Activated naive CD8-positive, alpha-beta T cell treated with anti-CD3 and anti-CD28 coated beads, Interleukin-2, amount 10 ng/mL, durations not matched to agents 7 days and 5 days (primary cell): ENCODE measurements at places on chromosomes 6 and 20.

DNA sequence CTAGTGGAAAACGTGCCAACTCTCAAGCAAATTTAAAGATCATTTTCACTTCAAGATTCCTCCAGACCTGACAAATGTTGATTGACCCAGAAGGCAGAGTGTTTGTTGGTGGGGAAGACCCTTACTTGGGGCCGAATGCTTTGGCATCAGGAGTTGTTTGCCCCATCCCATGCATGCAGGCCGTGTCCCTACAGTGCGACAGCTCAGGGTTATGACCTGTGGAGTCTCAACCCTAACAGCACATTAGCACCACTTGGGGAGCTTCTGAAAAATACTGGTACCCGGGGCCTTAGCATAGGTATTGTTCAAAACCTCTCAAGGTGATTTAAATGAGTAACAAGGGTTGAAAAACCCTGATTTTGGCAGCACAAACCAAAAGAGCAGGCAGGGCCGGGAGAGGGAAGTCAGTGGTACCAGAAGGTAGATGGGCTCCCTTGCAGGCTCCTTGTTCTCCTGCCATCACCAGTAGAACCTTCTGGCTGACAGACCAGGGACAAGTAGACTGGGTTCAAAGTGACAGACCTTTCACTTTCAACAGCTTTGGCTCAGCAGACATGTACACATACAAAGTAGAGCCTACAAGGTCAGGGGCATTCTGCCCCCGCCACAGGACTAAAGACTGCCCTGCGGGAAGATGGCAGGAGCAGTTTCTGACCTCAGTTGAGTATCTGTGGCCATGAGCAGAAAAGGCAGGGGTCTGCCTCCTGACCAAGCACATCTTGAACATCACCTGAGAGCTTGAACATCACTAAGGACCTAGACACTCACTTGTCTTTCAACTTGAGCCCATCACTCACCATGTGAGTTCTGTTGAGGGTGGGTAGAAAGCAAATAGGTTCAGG lies 39.6 kb downstream of the PLCG1 start:
- no peak for DNase-seq

DNA sequence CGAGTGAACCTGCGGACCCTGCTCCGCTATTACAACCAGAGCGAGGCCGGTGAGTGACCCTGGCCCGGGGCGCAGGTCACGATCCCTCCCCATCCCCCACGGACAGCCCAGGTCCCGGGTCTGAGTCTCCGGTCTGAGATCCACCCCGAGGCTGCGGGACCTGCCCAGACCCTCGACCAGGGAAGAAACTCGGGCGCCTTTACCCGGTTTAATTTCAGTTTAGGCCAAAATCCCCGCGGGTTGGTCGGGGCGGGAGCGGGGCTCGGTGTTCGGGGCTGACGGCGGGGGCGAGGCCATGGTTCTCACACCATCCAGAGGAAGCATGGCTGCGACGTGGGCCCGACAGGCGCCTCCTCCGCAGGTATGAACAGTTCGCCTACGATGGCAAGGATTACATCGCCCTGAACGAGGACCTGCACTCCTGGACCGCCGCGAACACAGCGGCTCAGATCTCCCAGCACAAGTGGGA lies 46.9 kb upstream of the TRIM26 start:
- DNase-seq = peak; percentile 48

DNA sequence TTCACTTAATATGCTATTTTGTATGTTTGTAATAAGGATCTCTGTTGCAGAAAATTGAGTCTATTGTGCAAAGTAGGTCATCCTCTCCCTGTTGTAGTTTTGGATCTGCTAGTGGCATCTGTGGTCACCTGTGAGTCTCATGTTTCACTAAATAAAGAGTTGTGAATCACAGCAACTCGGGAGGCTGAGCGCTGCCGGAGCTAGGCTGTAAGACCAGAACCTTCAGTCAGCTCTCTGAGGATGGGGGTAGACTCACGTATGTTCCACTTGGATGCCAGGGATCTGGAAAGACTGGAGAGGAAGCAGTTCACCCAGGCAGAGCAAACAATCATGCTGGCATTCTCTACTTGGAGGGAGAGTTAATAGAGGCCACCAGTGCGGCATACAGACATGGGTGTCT lies 187.3 kb upstream of the FOXA2 start:
- DNase-seq = no peak

DNA sequence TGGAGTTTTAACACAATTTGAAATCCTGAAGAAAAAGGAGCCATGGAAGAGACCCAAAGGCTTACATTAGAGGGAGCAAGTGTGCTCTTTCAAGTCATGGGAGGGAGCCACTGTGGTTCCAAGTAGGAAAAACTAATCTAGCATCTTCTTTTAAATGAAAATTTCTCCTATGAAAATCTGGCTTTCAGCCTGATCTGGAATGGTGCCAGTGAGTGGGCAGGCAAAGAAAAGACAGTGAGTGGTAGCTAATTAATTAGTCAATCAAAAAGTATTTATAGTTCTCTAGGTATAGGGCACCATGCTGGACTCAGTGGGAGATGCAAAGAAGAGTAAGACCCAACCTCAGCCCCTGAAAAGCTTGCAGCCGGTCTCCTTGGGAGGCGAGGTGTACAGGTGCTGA lies 21.9 kb downstream of the CAP2 start:
- no peak for DNase-seq

DNA sequence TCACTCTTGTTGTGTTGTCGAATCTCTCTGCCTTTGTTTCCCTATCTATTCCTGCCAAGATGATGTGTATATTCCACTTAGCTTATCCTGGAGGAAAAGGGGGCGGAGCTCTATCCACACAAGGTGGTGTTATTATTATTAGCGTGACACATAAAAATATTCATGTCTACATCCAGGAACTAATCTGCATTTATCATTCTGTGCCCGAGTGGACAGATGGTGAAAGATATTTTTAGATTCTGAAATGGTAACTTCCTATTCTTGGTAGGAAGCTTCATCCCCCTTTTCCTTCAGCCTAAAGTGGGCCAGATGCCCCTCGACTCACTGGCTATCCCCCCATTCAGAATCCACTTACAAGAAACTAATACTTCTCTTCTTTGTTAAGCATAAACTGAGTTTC lies 2.0 kb downstream of the XKR7 start:
- no peak for DNase-seq

DNA sequence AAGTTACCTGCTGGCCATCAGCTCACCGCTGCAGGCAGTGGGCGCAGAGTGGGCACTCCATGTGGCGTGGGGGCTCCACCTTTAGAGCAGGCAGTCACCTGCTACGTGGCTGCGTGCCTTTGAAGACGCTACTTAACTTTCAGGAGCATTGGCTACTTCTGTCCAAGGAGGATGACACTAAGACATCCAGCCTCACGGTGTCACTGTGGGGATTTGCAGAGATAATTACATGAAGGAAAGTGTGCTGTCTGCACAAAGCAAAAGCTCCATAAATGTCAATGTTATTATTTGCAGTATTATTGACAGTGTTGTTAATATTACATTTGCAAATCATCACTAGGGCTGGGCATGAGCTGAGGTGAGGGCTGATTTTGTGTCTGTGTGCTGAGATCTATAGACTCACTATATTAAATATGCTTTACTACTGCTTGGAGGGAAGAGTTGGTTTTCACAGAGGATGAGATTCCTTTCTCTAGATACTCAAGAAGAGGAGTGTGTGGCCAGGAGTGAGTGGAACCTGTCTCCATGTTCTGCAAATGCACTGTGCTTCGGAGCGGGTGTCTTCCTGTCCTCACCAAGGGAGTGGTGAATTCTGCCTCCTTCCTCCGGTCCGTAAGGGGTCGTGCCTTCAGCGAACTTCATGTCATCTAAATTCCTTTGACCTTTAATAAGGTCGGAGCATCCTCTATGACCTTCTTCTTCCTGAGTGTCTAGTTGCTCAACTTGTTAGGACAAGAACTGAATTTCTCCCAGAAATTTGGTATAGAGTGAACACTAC lies 165.8 kb upstream of the SYNDIG1 start:
- DNase-seq = no peak

DNA sequence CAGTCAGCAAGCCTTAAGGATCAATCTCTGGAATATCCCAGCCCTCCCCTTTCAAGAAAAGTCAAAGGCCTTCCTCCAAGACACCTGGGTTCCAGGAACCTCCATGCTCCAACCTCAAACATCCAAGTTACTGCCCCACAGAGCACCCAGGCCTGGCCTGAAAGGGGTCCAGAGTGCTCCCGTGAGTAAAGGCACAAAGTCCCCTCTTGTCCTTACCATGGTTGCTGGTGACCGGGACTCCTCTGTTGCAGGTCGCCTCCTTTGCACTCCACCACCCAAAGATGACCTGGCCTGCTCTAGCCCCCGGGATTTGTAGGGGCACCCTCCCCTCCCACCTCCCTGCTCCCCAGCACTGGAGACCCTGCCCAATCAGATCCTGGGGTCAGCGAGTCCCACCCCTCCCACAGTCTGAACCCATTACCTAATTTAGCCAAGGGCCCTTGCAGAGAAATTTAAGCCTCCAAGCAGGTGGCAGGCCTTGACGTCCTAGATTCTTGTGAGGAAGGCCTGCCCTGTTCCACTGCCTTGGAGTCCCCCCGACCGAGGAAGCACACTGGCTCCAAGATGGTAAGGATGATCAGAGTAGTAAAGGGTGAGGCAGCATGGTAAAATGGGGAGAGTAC lies at the start of gene TNNC2:
Gene TNNC2 (minus strand): TSS at position 283 of the 623 bp plus-strand sequence. CDS start 64 bp downstream, at position 219.
- no peak for DNase-seq

DNA sequence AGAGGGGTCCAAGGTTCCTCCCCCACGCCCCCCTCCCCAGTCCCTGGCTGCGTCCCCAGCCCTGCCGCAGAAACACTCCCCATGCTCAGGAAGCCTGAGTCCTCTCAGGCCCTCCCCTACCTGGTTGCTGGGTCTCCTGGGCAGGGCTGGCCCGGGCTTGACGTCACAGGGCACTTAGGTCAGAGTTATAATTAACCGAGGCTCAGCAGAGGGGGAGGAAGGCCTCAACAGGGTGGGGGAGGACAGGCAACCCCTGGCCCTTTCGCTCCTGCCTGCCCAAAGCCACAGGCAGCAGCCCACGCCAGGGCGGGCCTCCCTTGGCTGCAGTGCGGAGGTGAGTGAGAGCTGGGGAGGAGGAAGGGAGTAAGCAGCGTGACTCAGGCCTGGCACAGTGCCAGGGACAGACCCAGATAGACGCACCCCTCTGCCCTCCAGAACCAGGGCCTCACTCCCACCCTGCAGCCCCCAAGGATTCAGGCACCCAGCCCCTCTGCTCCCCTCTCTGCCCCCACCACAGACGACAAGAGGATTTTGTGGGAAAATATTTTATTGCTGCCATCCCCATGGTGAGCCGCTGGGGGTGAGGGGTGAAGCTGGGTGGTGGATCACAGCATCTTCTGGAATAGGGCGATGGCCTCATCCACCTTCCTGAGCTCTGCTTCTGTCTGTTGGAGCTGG lies at the start of gene VWA7:
Gene VWA7 (minus strand): TSS at position 340 of the 678 bp plus-strand sequence. CDS start 549 bp downstream, outside the sequence.
- peak; percentile 72 for DNase-seq

DNA sequence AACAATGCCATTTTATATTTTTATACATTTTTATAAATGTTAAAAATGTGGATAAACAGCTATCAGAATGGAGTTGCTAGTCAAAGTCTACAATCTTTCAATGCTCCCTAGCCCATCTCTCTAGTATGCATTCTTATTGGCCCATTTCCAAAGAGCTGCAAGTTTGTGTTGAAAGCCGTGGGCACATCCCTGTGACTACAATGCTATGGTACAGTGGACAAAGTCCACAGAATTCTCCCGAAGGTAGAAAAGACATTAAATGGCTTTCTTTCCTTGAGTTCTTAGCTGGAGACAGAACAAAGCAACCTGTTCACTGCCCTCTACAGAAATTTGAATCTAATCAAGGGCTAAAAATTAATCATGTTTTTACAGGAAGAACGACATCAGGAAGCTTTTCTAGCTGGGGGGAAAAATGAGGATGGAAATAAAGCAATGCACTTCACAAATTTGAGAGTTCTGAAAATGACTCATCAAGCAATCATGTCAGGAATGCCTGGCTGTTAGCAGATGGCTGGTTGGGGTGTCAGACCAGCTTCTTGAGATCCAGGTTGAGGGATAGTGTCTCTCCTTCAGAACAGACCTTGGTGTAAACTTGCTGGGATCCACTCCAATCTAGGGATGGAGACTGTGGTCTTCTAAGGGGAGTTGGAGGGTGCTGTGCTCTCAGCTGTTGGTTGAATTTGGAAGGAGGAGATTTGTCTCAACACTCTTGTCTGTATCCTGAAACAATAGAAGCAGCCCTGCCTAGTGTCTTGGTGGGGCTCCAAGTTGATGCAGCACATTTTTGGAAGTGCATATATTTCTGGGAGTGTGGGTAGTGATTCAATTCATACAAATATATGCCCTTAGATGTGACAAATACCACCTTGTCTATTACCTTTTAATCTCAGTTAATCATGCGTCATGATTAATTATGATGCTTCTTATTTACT lies 143.4 kb upstream of the PHACTR1 start:
- no peak for DNase-seq

- DNase-seq = no peak
Observed at GRCh38 chr6:124073820-124074587, 270.3 kb downstream of the NKAIN2 start.

DNA sequence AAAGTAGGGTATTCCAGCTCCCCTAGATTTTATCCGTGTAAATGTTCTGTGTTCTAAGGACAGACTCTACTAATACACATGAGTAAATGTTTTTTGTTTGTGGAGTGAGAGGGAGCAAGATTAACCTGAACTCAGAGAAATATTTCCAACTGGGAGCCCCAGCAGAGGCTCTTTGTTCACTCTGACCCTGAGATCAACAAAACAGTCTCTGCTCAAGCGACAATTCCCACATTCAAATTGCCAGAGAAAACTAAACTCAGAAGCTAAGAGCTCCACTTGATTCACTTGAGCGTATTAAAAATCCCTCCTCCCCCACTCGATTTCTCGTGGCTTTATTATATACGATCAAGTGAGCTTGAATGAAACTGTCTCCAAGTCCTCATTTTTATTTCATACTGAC lies 413.9 kb upstream of the JARID2 start:
- DNase-seq = no peak

- no peak for DNase-seq
Observed at GRCh38 chr20:61682996-61683681, 382.5 kb downstream of the TAF4 start.
